ENCODE measurements at places on chromosomes 7 and 10.

- no peak for DNase-seq
Observed at GRCh38 chr7:117597755-117598154, 117.9 kb downstream of the CFTR start.

GRCh38 chr7:75993689-75994387, 557 bp downstream of the TMEM120A start:
- DNase-seq = no peak

DNA sequence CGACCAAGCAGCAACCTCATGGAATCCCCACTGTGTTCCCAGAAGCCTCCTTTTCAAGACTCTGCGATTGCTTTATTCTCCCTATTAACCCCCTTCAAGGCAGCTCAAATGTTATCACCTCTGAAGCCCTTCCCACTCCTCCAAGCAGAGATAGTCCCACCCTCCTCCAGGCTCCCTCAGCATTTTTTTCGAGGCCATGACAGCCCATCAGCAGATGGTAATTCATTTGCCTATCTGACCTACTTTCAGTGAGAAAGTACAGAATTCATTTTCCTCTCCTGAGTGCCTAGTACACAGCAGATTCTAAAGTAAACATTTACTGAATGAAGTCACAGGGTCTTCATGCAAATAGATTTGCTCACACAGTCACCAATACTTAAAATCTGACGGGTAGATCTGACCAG, 47.8 kb downstream of the HERPUD2 start:
- DNase-seq = peak; percentile 16

DNA sequence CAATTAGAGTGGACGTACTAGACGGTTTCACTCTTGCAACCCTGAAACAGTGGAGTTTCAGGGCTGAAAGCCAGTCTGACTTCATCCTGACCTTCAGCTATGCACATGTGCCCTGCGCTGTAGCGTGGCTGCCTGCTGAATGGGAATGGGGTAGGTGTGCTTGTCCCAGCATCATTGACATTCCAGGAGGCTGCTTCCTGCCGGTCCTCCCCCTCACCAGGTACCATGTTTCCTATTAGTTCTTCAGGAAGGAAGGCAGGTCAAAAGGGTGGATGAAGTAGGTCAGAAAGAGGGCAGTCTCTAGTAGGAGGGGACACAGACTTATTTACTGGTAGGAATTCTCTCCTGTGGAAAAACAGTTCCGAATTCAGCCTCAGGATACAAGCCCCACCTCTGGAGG, 551.8 kb upstream of the GALNT17 start:
- DNase-seq = no peak

GRCh38 chr10:70812814-70813213, 2.9 kb upstream of the SGPL1 start:
- DNase-seq = no peak

DNA sequence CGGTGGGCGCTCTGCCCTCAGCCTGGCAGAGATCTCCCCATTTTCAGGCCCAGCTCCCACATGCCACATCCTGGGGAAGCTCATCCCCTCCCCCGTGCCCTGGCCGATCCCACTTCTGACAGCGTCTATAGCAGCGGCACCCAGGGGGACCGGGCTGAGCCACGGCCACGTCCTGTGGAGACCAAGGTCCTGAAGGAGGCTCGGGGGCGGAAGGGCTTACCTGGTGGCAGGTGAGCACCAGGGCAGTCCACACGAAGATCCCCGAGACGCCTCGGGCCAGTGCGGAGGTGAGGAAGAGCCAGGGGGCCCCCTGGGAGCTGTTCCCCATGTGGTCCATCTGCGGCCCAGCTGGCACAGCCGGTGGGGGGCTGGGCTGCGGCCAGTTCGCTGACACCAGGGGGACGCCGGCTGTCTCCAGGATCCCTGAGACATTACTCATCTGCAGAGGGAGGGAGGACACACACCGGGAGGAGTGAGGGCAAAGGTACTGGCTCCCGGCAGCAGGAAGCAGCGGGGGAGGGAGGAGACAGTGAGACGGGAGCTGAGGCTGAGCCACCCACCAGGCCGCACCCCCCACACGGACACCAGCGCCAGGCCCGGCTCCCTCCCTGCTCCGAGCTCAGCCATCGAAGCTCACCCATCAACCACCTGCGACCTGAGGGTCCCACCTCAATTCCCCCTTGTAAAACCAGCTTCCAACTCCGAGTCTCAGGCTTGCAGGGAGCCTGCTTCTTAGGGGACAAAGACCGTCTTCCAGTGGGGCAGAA, 776 bp downstream of the TMEM184A start:
- DNase-seq = peak; percentile 94

DNA sequence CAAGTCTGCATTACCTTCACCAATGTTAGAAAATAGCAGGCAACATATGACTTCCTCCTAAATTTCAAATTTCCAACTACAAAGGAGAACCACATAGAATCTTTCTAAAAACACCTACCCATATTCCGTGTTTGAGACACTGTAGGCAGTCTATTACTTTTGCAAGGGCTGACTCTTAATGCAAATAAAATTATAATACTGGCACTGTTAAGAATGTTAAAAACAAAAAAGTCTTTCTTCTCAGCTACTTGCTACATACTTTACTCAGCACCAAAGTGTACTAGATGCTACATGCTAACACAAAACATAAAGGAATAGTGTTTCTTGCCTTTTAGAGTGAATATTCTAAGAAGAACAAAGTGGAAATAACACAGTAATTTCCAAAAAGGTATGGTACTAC, 65.4 kb downstream of the SRPK2 start:
- no peak for DNase-seq

GRCh38 chr10:61108915-61109314, 164.9 kb upstream of the RHOBTB1 start:
- DNase-seq = no peak

DNA sequence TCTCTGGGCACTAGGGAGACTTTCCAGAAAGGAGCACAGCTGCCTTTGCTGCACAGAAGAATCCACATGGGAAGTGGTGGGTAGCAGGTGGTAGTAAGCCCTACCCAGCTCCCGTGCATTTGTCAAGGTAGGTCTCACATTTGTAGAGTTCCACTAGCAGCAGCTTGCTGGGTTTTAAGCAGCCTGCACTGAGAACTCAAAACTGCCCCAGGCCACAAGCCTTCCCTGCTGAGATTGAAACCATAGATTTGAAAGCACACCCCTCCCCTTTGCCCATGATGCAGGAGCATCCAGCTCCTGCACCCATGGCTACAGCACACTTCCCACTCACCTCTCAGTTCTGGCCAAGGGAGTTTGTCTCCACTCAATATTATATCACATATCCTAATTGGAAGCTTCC, 604.5 kb upstream of the STEAP1 start:
- no peak for DNase-seq

DNA sequence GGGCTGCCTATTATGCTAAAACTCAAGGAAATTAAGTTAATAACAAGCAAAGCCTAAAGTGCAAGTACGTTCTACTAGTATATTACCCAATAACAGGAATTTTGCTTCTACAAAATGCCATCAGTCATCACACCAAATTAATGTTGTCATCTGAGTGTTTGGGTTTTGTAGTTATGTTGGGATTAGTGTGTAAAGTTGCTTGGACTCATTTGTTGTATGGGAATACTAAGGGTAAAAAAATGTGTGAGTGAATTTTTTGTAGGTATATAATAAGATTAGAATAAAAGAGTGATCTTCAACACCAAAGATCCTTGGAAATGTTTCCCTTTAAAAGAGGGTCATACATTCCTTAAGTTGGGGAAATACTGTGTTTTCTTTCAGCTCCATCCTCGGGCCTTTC, 38.6 kb downstream of the NRP1 start:
- no peak for DNase-seq
